ENCODE measurements at places on chromosomes 11 and 22. TPM values are rescaled to one million over a fixed set of nuclear protein-coding genes. Genes with fewer than 3 reads are reported as not detected.

The PLET1 gene
- polyA plus RNA-seq = not detected

The MS4A3 gene
- not detected for polyA plus RNA-seq

The ELMOD1 gene
- not detected for polyA plus RNA-seq

The ANO5 gene
- polyA plus RNA-seq = 0.72 TPM

The CBLIF gene
- polyA plus RNA-seq = 0.05 TPM

The CTNND1 gene
- polyA plus RNA-seq = 35.8 TPM

The TSGA10IP gene
- polyA plus RNA-seq = not detected
